Stimulated activated CD4-positive, alpha-beta T cell treated with anti-CD3 and anti-CD28 coated beads, Interleukin-12 subunit alpha, Interleukin-12 subunit beta, amount 100 ng/mL, for 24 hours (primary cell): ENCODE measurements at places on chromosomes 13 and 19.
A peak's percentile ranks its signal among the peaks of the same experiment; 100 is the strongest.

- no peak for DNase-seq
These were observed 1.7 kb downstream of the B3GLCT start for GRCh38 chr13:31201341-31202031.

DNA sequence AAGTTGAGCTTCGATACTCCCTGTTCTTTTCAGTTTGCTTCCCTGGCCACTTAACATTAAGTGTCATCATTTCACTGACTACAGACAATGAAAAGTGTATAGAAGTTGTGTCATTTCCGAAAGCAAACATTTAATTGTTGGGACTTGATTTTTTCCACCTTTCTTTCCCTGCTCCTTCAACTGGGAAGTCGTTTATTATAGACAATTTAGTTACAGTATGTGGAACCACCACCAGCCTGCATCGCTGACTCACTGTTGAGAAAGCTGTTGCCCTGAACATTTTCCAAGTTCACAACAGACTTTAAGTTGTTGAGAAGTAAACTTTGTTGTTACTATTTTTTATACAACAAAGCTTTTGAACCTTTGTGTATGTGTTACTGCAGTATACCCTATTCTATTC is 788.4 kb upstream of the PRR20A start:
- no peak for DNase-seq

DNA sequence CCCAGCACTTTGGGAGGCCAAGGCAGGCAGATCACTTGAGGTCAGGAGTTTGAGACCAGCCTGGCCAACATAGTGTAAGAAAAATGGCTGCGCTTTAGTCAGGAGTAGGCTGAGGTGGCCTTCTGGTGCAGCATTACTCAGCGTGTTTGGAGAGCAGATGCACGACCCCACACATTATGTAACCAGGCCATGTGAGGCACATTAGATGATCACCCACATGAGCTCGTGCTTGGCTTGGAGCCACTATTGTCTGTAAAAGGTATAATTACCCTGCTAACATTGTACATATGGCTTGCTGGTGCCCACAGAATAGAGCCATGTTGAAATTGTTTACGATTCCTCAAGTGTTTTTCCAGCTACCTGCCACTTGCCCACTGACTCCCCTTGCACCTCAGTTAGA is 24.0 kb upstream of the SCEL start:
- no peak for DNase-seq

GRCh38 chr19:5271145-5271544 is 69.5 kb downstream of the PTPRS start:
- DNase-seq: no peak

GRCh38 chr13:40961214-40961613 is 57.9 kb downstream of the ELF1 start:
- DNase-seq: no peak

- no peak for DNase-seq
These were observed 352.4 kb upstream of the HTR2A start for GRCh38 chr13:47249266-47249665.

DNA sequence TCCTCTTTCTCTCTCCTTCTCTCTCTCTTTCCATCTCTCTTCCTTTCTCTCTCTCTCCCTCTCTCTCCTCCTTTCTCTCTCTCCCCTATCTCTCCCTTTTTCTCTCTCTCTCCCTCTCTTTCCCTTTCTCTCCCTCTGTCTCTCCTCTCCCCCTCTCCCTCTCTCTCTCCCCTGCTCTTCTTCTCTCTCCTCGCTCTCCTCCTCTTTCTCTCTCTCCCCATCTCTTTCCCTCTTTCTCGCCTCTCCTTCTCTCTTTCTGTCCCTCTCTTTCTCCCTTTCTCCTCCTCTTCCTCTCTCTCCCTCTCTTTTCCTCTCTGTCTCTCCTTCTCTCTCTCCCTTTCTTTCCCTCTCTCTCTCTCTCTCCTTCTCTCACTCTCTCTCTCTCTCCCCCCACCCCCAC is 196.6 kb downstream of the UQCRFS1 start:
- no peak for DNase-seq

- DNase-seq: no peak
These were observed 772 bp downstream of the GPC6 start for GRCh38 chr13:93227280-93227877.

GRCh38 chr13:87680298-87680697 is 9.1 kb downstream of the SLITRK5 start:
- DNase-seq: no peak

- DNase-seq: no peak
These were observed 38.4 kb upstream of the NANOS3 start for GRCh38 chr19:13838435-13839129.

DNA sequence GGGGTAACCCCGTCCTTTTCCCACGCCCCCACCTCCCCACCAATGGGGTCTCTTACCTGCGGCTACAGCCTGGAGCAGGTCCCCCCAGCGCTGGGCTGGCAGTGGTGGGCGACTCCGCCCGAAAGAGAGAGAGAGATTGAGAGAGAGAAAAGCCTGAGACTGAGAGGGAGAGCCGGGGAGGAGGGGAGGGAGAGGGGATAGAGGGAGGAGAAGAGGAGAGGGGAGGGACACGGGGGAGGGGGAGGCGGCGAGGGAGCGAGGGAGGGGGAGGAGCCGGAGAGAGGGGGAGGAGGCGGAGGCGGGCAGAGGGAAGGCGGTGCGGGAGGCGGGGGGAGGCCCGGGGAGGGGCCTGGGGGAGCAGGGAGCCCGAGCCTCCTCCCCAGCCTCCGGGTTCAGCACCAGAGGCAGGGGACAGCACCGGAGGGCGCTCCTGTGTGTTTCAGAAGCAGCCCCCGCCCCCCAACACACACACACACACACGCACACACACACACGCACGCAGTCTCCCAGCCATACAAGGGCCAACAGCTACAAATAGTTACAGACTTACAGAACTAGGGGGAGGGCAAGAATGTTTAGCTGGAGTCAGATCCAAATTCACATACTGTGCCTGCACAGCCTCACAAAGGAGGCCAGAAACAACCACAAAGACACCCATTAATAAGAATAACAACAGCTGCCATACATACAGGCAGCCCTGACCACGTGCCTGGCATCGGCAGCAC is at the start of gene SLC8A2:
SLC8A2 (minus strand) TSS at position 161 of the 725 bp plus-strand sequence. CDS start 5,490 bp downstream, outside the sequence.
- no peak for DNase-seq

DNA sequence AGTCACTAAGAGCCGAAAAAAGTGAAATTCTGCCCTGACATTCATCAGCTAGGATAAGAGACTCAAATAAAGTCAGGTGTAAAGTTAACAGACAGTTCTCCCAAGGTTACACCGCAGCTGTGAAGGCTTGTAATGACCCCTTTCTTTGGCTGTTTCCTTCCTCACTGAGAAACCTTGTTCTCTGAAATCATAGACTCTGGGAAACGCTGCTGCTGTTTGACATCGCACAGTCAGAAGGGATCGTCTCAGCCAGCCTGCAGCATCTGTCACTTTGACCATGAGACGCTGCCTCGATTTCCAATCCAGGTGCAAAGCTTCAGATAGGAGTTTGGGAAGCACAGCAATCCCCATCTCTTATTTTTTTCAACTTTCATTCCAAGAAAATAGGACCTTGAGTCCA is 678 bp downstream of the BCAT2 start:
- DNase-seq: no peak

GRCh38 chr13:31100721-31101120 is 61.0 kb downstream of the HSPH1 start:
- DNase-seq: no peak

GRCh38 chr13:19888799-19889198 is 25.4 kb upstream of the ZMYM5 start:
- DNase-seq: no peak

DNA sequence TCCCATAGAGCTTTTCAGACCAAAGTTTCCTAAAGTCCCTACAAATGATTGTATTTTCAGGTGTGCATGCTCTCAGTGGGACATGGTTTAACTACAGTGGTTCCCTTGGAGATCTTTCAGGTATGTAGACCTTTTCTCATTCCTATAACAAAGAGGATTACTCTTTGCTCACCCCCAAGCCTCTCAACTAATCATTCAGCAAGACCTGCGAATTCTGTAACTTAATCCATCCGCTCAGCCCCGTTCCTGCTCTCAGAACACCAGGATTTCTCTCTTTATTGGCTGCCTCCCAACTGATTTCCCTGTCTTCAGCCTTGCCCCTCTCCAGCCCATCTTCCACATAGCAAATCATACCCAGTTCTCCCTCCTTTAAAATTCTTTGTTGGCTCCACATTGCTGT is 253.6 kb downstream of the MTUS2 start:
- DNase-seq: no peak

- no peak for DNase-seq
These were observed 8.2 kb upstream of the UPK1A start for GRCh38 chr19:35657904-35658700.

DNA sequence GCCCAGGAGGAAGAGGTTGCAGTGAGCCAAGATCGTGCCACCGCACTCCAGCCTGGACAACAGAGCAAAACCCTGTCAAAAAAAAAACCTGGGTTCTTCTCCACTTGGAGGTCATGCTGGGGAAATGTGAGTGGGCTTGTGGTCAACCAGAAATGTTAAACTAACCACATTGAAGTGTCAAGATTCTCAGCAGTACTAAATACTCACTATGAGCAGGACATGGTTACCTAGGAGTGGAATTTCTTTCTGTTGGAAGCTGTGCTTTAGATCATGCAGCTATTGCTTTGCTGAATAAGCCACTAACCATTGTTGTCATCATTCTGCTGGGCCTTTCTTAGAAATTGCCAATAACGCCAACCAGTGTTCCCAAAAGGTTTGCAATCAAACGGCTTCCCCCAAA is 253.3 kb upstream of the TSHZ3 start:
- no peak for DNase-seq

- no peak for DNase-seq
These were observed 51.2 kb downstream of the TSHZ3 start for GRCh38 chr19:31297991-31298390.

DNA sequence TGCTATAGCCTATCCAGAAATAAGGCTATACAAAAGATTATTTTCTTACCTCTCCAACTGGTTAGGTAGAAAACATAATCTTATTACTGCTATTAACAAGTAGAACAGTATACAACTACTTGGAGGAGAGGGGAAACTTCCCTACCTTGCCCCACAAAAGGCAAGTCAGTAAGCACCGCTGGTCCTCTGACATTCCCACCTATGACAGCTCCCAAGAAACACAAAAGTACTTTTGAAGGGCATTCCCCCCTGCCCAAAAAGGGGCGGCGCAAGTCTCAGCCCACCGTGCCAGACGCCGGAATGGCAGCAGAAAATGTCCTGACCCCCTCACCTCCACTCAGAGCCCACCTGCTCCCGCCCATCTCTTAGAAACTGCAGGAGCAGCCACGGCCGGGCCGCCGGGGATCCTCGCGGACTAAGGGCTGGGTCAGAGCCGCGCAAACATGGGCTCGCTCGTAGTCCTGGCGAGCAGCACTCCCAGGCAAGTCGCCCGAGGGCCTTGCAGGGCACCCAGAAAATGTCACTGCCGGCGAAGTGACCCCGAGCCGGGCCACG is 437 bp downstream of the SUCLA2 start:
- DNase-seq: no peak

- no peak for DNase-seq
These were observed 8.9 kb upstream of the SLC15A1 start for GRCh38 chr13:98761126-98761985.

GRCh38 chr13:39349391-39349960 is 253.5 kb downstream of the LHFPL6 start:
- no peak for DNase-seq

DNA sequence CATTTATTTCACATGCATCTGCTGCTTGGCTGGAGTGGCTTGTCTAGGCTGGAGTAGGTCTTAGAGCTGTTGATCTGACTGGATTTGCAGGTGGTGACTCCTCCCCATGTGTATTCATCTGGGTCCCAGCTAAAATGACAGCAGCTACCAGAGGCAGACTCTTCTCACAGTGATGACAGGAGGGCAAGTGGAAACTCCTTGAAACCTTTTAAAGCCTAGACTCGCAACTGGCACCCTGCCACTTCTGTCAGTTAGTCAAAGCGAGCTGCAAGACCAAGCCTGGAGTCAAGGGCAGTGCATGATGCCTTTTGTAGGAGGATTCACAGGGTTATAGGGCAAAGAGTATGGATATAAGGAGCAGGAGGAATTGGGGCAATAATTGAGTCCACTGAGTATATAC is 65.2 kb downstream of the TEX26 start:
- DNase-seq: no peak

DNA sequence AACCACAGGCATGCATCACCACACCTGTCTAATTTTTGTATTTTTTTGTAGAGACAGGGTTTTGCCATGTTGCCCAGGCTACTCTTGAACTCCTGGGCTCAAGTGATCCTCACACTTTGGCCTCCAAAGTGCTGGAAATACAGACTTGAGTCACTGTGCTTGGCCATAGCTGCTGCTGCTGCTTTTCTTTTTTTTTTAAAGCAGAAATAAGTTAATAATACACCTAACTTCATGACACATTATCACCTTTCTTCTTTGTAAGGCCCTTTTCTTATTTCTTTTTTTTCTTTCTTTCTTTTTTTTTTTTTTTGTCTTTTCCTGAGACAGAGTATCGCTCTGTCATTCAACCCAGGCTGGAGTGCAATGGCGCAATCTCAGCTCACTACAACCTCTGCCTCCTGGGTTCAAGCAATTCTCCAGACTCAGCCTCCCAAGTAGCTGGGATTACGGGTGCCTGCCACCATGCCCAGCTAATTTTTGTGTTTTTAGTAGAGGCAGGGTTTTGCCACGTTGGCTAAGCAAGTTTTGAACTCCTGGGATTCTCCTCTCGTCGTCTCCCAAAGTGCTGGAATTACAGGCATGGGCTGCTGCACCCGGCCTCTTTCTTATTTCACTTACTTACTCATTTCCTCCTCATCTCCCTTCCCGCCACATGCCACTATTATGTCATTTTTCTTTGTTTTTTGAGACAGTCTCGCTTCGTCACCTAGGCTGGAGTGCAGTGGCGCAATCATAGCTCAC is 8.7 kb downstream of the SHKBP1 start:
- DNase-seq: no peak

- no peak for DNase-seq
These were observed 11.7 kb downstream of the KCNRG start for GRCh38 chr13:50026788-50027473.

DNA sequence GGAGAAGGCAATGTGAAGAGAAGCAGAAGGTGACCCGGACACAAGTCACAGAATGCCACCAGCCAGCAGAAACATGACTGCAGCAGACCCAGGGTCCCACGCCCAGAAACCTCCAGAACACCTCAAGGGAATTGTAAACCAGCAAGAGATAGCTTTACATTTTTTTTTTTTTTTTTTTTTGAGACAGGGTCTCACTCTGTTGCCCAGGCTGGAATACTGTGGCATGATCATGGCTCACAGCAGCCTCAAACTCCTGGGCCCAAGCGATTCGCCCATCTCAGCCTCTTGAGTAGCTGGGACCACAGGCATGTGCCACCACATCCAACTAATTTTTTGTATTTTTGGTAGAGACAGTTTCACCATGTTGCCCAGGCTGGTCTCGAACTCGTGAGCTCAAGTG is 10.5 kb upstream of the CEACAM20 start:
- no peak for DNase-seq

- DNase-seq: peak; percentile 77
These were observed at the start of gene FLT3LG for GRCh38 chr19:49473868-49474541. Gene FLT3LG, plus strand, starts transcription at chr19:49474215. Its CDS starts 425 bp downstream, at chr19:49474640.

- no peak for DNase-seq
These were observed 13.5 kb downstream of the IL12RB1 start for GRCh38 chr19:18073197-18073596.

GRCh38 chr13:102628559-102628958 is 31.8 kb downstream of the TPP2 start:
- no peak for DNase-seq
